Stimulated activated CD4-positive, alpha-beta T cell treated with anti-CD3 and anti-CD28 coated beads, Interleukin-2, amount 100 ng/mL, for 48 hours (primary cell): ENCODE measurements at places on chromosomes 12 and 14.
A peak's percentile ranks its signal among the peaks of the same experiment; 100 is the strongest.

- no peak for DNase-seq
Measured at GRCh38 chr12:29672580-29672979, 111.2 kb downstream of the TMTC1 start.

- no peak for DNase-seq
Measured at GRCh38 chr12:69694123-69694522, 5.0 kb downstream of the BEST3 start.

DNA sequence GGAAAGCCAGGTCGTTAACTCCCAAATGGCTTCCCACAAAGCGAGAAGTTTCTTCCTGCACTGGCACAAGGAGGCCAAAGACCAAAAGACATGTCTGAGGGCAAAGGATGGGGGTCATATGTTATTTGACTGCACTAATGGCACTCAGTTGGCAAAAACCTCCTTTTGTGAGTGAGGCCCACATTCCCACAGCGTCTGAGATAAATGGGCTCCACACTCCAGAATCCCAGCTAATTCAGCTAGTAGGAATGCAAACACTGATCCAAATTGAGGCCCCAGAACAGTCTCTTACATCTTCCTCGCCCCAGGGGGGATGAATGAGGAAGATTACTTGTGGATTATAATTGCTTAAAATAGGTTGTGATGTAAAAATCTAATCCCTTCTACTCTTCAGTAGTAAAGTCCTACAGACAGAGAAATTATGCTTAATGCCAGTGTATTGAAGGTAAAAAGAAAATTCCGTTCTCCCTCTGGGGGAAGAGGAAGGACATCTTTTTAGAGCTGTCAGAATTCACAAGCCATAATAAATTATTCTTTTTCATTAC, 86.4 kb upstream of the PIWIL1 start:
- no peak for DNase-seq

DNA sequence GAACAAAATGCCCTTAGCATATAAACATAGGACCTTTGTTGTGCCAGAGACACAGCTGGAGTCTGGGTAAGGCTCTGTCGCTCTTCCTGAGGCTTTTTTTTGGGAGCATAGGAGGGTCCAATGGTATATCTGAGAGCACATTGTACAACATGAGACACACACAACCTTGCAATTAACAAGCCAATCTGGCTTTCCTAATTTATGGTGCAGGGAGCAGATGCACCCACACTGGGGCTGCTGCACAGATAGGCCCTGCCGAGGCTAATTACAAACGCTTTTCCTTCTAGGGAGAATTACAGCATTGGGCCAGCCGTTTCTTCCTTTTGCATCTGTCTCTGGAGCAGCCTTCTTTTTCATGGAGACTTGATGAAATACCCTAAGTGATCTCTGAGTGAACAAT, 75.0 kb upstream of the OVCH1 start:
- DNase-seq = no peak

DNA sequence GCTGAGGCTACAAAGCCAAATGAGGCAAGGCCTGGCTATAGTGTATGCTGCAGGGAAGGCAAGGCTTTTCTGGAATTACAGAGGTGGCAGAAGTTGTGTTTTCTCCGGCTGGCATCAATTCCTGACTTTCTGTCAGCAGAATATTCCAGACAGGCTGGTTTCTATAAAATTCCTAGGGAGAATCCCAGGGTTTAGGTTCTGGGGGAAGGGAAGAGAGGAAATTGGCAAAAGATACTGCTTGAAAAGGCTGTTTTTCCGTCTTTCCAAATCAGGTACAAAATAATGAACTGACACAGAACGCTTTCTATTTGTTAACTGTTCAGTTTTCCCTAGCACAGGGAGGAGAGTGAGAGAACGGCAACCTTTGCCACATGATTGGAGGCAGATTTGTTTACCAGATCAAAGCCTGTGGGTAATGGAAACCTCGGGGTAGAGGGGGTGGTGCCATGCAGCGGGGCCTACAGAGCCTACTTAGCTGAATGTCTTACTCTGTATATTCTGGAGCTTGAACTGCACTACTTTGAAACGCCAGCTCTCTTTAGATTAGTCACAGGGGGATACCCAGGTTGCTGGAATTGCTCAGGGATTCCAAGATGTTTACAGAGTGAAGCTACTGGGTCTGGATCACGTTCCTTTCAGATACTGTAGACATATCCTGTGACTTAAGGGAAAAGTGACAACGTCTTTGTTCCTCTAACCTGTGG, 65.8 kb upstream of the DACT1 start:
- peak; percentile 35 for DNase-seq
